T-helper 2 cell (primary cell): ENCODE measurements at places on chromosomes 4 and X.

- no peak for DNase-seq
Measured at GRCh38 chrX:97844943-97845342, 961.2 kb downstream of the RPA4 start.

DNA sequence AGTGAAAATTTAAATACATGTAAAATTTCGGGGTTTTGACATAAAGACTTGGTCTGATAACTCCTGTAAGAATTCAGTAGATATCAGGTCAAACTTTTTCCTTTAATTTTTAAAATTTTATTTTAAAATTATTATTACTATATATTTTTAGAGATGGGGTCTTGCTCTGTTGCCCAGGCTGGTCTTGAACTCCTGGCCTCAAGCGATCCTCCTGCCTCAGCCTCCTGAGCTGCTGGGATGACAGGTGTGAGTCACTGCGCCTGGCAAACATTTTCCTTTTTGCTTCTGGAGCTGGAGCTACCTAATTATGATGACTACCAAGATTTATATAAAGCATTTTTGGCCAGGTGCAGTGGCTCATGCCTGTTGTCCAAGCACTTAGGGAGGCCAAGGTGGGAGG, 37.3 kb downstream of the KLHL15 start:
- no peak for DNase-seq

DNA sequence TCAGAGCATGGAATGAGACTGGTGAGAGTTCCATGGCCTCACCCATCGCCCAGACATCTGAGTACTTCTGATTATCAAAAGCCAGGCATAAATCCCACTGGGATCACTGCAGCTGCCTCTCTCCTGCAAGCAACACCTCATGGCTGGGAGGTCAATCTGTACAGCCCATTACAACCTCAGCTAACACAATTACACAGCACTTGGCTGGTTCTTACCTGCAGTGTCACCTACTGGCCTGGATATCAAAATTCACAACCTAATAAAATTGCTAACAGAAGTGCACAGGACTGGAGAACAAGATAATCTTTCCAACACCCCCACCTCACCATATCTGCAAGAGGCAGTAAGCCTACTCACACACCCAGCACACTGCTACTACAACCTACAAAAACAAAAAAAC, 341.7 kb upstream of the NDST3 start:
- no peak for DNase-seq

- no peak for DNase-seq
Measured at GRCh38 chr4:39037941-39038340, 5.7 kb upstream of the TMEM156 start.

DNA sequence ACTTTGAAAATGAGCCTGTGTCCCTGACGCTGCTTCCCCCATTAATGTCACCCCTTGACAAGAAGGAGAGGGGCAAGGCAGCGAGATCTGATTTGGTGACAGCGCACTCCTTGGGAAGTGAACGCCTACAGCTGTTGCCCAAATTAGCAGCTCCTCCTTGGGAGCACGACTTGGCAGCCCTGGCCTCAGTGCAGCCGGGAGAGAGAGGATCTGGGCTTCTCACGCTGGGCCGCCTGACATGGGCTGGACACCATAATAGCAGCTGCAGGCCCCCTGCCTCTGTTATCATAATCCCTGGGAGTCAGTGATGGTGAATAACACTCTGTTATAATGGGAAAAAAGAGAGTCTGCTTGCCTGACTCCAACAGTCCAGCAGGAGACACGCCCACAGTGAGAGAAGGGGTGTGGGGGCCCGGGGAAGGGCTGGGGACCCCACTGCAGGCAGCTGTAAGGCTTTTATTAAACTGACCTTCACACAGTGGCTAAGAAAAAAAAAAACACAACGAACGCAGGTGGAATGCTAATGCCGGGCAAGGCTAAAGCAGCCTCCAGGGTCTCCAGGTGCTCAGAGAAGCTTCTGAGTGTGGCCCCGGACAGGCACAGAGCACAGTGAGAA, 73.3 kb downstream of the PSAPL1 start:
- DNase-seq = no peak

DNA sequence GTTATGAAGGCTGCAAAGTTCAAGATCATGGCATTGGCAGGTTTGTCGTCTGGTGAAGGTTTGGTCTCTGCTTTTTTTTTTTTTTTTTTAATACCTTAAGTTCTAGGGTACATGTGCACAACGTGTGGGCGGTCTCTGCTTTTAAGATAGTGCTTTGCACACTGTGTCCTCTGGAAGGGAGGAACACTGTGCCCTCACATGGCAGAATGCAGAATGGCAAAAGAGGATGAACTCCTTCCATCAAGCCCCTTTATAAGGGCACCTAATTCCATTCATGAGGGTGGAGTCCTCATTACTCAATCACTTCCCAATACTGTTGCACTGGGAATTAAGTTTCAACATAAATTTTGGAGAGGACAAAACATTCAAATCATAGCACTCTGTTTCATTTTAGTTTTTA, 101.4 kb downstream of the GLRA2 start:
- DNase-seq = no peak

GRCh38 chr4:87910795-87911194, 64.7 kb upstream of the SPP1 start:
- DNase-seq = no peak

DNA sequence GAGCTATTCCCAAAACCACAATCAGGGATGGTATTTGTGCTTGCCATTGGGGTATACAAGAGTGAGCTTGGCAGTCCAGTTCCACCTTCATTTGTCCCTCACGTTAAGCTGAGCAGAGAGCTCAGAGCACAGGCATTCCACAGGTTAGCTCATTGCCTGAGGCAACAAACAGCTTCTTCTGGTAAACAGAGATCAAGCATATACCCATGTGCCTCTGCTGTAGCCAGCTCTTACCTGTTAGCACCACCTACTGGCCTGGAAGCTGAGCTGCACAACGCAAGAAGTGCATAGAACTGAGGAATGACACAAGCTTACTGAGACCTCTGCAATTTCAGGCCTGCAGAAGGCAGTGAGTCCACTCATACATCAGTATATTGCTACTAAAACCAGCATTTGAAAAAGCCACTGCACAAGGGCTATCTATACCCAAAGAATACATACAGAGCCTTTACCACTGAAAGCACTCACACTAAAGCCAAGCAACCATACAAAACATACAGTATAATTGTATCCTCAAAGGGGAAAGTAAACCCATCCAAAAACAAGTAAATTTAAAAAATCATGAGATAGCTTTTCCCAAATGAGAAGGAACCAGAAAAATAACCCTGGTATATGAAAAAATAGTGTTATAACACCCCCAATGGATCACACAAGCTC, 258.3 kb upstream of the GABRA2 start:
- peak; percentile 37 for DNase-seq

GRCh38 chrX:65932173-65933084, 107.5 kb downstream of the VSIG4 start:
- DNase-seq = no peak

DNA sequence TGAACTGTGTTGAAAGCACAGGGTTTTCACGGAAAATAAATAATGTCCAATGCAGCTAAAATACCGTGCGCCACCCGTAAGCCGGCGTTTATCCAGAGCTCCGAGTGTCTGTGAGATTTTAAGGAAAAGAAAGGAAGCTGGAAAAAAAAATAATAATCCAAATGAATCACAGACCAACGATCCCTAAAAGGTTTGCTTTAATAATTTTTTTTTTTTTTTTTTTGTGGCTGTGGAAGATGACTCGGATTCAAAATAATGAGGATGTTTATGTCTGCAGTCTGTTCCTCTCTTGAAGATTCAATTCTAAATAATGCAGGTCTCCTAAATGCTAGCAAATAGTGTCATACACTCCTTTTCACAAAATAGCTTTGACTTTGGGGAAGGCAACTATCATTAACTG, 84.6 kb upstream of the PPP2R3B start:
- no peak for DNase-seq

DNA sequence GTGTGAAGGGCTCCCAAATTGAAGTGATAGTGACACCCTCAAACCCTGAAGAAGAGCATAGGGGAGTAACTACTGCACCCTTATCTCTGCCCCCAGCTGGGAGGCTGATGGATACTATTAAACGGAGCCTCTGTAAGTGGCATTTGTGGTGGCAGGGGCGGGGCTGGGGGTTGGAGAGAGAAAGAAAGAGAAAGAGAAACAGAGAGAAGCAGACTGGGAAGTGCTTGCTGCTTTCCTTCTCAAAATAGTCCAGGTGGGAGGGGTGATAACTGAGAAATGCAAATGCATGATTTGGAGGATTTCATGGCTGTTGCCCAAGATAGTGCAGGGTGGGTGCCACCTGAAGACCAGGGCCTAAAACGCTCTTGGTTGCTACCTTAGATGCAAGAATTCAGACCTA, 253.5 kb upstream of the GATB start:
- no peak for DNase-seq

DNA sequence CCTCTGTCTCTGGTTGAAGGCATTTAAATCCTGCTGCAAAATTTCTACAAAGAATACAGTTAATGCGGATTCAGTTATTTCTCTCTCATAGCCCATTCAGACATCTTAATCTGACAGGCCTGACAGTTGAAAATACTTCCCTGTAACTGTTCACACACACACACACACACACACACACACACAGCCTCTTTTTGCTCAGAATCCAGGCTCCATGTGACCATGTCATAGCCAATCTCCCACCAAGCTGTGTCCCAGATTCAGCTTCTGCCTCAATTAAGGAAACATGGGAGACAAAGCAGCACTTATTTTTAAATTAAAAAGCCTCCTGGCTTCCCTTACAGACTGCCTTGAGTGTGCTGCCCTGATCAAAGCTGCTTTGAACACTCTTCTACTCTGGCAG, 49.3 kb upstream of the EFHC2 start:
- DNase-seq = no peak

- no peak for DNase-seq
Measured at GRCh38 chrX:115387327-115387726, 97.8 kb downstream of the LUZP4 start.

DNA sequence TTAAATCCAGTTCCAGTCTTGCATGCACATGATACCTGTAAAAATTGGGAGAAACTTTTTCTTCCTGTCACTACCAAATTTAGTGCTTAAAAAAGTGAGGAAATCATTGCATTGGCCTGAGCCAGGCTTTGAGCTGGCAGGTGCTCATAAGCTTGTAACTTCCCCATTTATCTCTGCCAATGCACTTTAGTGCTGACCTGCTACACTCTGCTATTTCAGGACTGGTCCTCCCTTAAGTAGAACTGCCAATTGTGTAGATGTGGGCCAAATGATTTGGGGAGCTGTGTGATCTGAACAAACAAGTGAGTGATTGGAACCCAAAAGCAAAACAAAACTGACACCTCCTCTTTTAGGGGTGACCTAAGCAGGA, 51.8 kb downstream of the ZNF827 start:
- DNase-seq = no peak

GRCh38 chrX:31546126-31546525, 474.3 kb upstream of the FTHL17 start:
- DNase-seq = no peak

DNA sequence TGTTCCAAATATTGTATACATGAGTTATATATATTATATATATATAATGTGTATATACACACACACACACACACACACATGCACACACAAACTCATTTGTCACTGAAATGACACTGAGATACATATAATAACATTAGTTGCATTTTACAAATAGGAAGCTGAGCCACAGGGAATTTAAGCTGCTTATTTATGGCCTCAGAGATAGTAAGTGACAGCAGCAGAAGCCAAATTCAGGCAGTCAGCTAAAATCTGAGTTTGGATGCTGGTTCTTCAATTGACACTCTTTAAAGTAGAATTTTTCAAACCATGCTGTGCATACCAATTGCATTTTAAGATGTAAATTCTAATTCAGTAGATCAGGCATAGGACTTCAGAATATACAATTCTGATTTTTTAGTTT, 163.3 kb upstream of the CTSO start:
- DNase-seq = no peak

DNA sequence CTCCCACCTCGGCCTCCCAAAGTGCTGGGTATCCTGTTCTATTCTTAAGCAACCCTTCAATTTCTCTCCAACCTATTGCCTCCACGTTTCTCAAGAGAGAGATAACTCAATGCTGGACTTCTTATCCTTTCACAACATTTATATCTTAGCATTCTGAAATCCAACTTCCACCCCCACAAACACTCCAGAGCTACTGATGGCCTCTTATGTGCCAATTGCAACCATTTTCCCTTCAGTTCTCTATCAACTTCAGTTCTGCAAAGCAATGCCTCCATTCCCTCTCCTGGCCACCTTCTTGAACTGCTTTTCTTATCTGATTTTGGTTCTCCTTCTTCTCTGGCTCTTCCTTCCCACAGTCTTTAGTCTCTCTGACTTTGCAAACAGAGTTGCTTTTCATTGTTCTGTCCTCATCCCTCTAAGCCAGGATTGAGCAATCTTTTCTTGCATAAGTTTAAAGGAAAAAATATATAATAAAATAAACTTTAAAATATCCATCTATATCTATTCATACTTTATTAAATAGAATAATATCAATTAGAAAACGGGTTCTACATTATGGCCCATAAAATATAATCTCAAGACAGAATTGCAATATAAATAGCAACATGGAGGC, 3.6 kb upstream of the STBD1 start:
- DNase-seq = no peak

GRCh38 chr4:182863501-182863900, 53.7 kb downstream of the DCTD start:
- no peak for DNase-seq

- DNase-seq = no peak
Measured at GRCh38 chr4:84146300-84146959, 352.7 kb downstream of the NKX6-1 start.

GRCh38 chr4:99934891-99935290, 11.5 kb downstream of the DNAJB14 start:
- no peak for DNase-seq

- DNase-seq = no peak
Measured at GRCh38 chr4:162234595-162234994, 70.8 kb upstream of the FSTL5 start.

DNA sequence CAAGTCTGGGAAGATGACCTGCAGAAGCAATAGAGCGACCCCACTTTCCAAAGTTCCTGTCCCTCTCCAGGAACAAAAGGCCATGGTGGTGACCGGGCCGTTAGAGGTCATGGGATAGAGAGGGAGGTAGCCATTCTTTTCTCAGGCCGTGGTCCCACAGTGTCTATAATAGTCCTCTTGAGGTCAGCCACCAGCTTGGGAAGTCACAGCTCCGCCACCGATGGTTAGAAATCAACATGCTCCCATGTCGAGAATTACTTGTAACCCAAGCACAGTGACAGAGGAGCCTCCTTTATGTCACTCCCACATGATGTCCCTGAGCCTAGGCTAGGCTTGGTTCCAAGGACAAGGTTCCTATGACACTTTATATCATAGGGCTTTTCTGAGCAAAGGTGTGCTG, 48.3 kb upstream of the CBR4 start:
- no peak for DNase-seq
